ENCODE measurements at places on chromosomes 7 and 10. TPM values are rescaled to one million over a fixed set of nuclear protein-coding genes. Genes with fewer than 3 reads are reported as not detected.

The MAGI2 gene
- total RNA-seq: 244 TPM

The SLIT1 gene
- 42.7 TPM for total RNA-seq

The TMEM176B gene
- 2.3 TPM for total RNA-seq

The MRC1 gene
- total RNA-seq: 4.5 TPM

The COL28A1 gene
- 0.62 TPM for total RNA-seq

The OR2A25 gene
- total RNA-seq: not detected
